Stimulated activated CD8-positive, alpha-beta memory T cell treated with anti-CD3 and anti-CD28 coated beads, Interleukin-4, amount 100 ng/mL, for 1 hour (primary cell): ENCODE measurements at places on chromosomes 2 and 18.

GRCh38 chr2:168998609-168999211 is 32.4 kb downstream of the ABCB11 start:
- no peak for DNase-seq

DNA sequence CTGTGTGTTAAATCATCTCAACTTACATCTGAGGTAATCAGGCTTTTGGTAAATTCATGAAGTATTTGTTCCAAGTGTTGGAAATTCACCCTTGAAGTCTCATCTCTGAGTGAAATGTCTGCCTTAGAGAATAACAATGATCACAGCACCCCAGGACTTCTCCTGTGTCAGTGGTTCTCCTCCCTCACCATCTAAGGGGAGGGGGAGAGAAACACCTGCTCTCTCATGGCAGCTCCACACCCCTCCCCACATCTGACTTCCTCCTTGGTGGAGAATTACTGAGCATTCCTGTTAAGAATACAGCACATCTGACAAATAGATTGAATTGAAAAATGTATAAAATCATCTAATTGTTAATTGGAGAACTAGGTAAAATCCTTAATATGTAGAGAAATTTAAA is 532.1 kb downstream of the RNF144A start:
- no peak for DNase-seq

DNA sequence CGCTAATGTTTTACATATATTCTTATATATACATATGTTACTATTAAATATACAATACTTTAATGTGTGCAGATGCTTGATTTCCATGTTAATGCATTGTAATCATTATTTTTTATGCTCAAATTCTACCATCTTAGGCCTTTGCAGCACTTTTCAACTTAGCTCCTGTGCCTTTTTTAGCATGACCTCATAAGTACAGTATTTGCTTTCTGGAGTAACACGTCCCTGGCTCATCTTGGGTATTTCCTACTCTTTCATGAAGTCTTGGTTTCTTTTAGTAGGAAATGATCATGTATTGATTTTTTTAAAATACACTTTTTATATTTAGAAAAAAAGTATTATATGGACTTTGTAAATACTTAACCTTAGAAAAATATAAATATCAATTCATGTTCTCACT is 36.5 kb downstream of the CAB39 start:
- no peak for DNase-seq

DNA sequence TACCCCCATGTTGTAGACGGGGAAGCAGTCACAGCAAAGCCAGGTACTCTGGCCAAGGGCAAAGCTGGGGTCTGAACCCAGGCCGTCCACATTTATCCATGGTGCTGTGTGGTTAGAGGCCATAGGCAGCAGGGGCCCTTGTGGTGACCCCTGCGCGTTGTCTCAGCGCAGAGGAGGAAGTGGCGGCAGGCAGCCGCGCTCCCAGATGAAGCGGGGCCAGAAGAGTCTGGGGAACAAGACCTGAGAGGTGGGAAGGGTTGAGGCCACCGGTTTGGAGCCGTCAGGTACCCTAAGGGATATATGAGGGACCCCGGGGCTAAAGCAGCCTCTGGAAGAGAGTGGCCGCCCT is 770 bp downstream of the ZNF396 start:
- DNase-seq = no peak

GRCh38 chr2:120814352-120814751 is 78.7 kb downstream of the GLI2 start:
- no peak for DNase-seq

GRCh38 chr18:56273541-56274219 is 364.7 kb downstream of the TXNL1 start:
- DNase-seq = no peak

GRCh38 chr2:18077231-18077630 is 198.8 kb downstream of the KCNS3 start:
- no peak for DNase-seq

DNA sequence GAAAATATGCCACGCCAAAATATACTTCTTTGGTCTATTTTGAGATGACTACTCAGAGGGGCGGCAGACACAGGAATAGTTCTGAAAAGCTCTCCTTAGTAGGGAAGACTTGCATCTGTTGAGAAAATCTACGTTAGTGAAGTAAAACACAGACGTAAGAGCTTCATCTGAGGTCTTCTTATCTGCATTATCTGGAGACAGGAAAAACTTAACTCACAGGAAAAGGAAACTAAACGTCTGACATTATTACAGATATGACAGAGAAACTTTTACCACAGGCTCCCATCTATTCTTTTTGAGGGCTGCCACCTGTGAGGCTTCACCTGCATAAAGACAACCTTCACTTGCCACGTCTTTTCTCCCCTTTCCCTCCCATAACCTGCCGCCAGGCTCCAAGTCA is 1295.7 kb downstream of the LRP1B start:
- no peak for DNase-seq
